ENCODE measurements at places on chromosomes 1 and 21. TPM values are rescaled to one million over a fixed set of nuclear protein-coding genes. Genes with fewer than 3 reads are reported as not detected.

DNA sequence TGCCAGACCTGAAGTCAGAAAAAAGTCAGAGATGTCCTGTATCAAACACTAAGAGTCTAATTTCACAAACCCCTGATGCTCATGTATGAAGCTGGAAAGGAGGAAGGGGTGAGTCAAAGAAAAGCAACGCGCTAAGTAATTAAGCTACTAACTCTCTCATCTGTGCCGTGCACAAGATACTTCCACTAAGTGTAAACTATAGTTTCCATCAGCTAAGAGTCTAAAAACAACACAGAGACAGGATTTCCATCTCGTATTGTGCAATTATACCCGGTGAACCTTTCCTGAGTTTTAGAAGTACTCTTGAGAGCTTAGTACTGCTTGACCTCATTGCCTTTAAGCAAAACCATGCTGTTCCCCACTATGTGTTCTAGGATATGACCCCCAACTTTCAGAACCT, 19.0 kb downstream of the DNALI1 start:
- peaks cover 33% of the 10 kb centered on the region for H3K4me1 ChIP-seq
- no peaks in the 10 kb centered on the region for H3K27me3 ChIP-seq
- H3K27ac ChIP-seq, result peak overlapping the region; percentile 82

DNA sequence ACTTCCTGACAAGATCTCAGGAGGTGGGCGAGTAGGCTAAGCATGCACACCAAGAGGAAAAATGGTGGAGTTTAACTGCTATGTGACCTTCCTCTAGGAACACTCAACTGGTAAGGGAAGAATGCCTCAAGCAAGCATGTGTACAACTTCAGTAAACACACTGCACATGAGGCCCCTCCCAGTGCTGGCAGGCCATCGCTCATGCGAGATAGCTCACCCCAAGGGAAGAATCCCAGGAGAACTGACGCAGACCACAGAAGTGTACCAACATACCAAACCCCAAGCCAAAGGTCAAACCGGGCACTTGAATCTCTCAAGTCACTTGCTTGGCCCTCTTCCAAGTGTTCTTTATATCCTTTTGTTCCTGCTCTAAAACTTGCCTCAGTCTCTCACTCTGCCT, 40.5 kb upstream of the GALNT2 start:
- peaks cover 3% of the 10 kb centered on the region for H3K4me1 ChIP-seq
- H3K27ac ChIP-seq, result no peak overlapping the region
- H3K27me3 ChIP-seq, result no peaks in the 10 kb centered on the region
- no peak overlapping the region for H3K4me3 ChIP-seq
- no peak for DNase-seq
- H3K36me3 ChIP-seq, result no peaks in the 10 kb centered on the region

GRCh38 chr1:168829876-168830275, 100.9 kb upstream of the DPT start:
- H3K36me3 ChIP-seq, result no peaks in the 10 kb centered on the region
- no peaks in the 10 kb centered on the region for H3K27me3 ChIP-seq
- no peak overlapping the region for H3K4me3 ChIP-seq
- no peak overlapping the region for H3K27ac ChIP-seq
- no peaks in the 10 kb centered on the region for H3K4me1 ChIP-seq

DNA sequence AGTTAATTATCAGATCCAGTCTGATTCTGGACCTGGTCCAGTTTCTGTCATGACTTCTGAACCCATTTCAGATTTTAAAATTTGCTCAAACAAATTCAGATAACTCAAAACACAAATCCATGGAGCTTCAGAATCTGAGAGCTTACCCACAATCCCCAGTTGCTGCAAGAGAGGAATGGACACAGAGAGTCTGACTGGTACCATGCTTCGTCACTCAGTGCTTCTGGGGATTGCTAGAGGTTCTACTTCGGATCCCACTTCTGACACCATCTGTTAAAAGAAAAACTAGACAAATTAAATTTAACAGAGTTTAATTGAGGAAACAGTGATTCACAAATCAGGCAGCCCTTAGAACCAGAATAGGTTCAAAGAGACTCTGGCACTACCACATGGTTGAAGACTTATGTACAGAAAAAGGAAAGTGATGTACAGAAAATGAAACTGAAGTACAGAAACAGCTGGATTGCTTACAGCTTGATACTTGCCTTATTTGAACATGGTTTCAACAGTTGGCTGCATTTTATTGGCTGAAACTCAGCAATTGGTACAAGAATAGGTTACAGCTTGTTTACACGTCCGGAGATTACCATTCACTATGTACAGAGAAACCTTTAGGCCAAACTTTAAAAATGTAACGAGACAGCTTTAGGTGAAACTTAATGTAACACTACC, 60.7 kb upstream of the TEKT2 start:
- DNase-seq, result no peak
- no peaks in the 10 kb centered on the region for H3K27me3 ChIP-seq
- peaks cover 9% of the 10 kb centered on the region for H3K36me3 ChIP-seq
- no peak overlapping the region for H3K27ac ChIP-seq

DNA sequence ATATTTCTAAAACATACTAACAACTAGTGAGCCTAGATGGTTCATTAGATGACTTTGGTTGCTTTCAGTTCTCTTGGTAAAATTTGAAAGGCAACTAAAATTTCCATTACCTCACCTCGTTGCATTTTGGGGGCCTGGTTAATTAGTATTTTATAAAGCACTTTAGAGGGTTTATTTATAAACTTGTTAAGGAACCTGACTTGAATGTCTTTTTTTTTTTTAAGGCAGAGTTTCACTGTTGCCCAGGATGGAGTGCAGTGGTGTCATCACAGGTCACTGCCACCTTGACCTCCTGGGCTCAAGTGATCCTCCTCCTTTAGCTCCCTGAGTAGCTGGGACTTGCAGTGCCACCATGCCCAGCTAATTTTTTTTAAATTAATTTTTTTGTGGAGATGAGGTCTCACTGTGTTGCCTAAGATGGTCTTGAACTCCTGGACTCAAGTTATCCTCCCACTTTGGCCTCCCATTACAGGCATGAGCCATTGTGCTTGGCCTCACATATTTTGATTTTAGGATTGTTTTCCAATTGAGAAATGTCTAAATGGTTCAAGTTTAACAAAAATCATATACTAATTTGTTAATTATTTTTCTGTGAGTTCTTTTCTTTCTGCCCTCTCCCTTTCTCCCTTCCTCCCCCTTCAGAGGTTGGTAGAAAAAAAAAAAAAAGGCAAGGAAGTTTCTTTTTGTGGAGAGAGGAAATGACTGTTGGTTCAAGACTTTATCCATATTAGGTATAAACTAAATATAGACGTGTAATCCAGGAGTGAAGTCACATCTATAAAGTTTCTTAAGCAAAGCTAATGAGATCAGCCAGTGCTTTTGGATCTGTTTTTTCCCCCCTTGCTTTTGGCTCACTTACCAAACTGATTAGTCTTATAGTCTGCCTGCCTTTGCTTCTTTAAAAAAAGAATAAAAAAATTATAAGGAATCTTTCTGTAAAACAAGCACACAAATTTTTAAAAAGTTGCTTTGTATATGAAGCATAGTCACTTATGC, 24.7 kb downstream of the CLIC4 start:
- peaks cover 17% of the 10 kb centered on the region for H3K4me1 ChIP-seq
- no peaks in the 10 kb centered on the region for H3K27me3 ChIP-seq

DNA sequence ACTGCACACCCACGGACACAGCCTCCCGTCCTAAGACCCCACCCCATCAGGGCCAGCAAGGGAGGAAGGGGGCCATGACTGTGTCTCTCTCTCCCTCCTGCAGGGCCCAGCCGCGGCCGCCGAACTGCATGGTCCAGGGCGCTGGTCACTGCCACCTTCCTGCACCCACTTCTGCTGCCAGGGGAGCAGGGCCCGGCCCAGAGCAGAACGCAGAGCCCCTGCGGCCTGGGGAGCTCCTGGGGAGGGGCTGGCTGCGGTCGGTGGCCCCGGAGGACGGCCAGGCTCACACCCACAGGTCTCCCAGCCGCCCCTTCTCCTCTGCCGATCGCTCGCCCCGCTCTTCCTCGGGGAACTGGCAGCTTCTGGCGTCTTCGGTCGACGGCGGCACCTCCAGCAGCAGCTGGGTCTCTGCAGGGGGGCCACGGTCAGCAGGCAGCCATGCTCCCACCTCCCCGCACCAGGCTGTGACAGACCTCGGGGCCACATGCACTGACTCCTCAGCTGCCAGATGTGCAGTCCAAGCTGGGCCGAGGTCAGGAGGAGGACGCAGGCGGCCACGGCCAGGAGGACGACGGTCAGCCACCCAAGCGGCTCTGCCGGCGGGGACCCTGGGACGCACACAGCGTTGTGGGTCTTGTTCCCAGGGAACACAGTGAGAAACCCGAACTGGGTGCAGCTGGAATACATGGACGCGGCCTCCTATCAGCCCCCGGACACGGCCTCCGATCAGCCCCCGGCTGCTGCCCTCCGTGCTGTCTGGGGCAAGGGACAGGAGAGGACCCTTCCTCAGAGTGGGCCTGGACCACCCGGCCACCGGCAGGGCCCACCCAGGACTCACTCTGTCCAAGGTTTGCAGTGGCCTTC, 2.6 kb downstream of the TNFRSF18 start:
- no peak overlapping the region for H3K4me3 ChIP-seq
- H3K27me3 ChIP-seq, result no peaks in the 10 kb centered on the region
- no peak overlapping the region for H3K27ac ChIP-seq
- DNase-seq, result no peak
- H3K4me1 ChIP-seq, result peaks cover 25% of the 10 kb centered on the region
- no peaks in the 10 kb centered on the region for H3K36me3 ChIP-seq

- no peak overlapping the region for H3K27ac ChIP-seq
- DNase-seq, result no peak
- no peaks in the 10 kb centered on the region for H3K4me1 ChIP-seq
- H3K36me3 ChIP-seq, result peaks cover 5% of the 10 kb centered on the region
- H3K4me3 ChIP-seq, result no peak overlapping the region
- H3K27me3 ChIP-seq, result no peaks in the 10 kb centered on the region
Observed at GRCh38 chr1:32623775-32624174, 26.6 kb downstream of the ZBTB8OS start.

ERG gene
- not detected for total RNA-seq

COL6A1 gene
- 487 TPM for total RNA-seq

TIMM17A gene
- total RNA-seq, result 57.7 TPM

RHOU gene
- 0.17 TPM for total RNA-seq
